DMS53 (cell line): ENCODE measurements at places on chromosomes 3 and 15.

DNA sequence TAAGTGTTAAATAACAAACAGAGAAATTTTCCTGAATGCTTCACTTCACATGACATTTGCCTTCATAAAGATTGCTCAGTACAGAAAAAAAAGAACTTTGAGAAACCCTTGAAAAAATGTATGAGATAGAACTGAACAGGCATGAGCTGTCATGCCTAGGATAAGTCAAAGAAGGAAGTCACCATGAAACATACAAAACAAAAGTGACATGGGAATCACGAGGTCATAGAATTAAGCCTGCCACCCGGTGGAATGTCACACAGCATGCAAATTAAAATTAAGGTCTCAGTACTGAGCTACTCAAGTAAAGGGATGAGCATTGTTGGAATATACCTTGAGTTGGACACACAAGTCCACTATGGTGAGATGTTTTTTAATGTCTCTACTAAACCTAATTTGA is 652.5 kb upstream of the NECTIN3 start:
- DNase-seq, result peak; percentile 41

- DNase-seq, result no peak
These were observed 28.8 kb downstream of the ATG7 start for GRCh38 chr3:11300970-11301369.

DNA sequence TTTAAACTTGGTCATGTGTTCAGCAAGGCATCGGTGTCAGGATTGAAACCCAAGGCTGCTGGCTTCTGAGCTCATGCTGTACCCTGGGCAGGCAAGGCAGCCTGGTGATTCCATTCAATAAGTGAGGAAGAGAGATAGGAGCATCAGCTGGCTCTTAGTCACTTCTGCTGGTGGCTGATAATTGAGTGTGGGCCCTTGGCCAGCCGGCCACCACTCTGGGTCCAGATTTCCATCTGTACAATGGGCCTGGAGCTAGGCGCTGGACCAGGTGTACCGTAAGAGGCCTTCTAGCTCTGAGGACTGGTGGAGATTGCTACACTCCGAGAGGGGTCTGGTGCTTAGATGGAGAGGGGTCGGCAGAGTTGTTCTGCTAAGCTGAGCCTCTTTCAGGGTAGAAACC is 4.3 kb downstream of the CD276 start:
- no peak for DNase-seq

DNA sequence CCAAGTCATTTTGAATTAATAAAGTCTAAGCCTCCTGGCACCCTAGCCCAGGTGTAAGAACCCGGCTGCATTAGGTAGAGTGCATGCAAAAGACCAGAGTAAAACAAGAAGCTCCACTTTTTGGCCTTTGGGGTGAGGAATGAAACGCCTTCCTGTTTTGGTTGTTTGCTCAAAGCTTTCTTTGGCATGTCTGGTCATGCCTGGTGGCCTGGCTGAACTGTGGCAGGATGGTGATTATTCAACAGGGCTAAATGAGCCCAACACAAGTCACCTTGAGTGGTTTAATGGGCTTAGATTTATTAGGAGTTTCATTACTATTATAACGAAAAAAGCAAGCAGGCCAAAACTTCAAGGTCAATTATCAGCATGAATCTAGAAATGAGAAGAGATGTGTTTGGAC is 40.9 kb upstream of the LDHAL6B start:
- peak; percentile 71 for DNase-seq

GRCh38 chr15:70430069-70430468 is 332.4 kb upstream of the TLE3 start:
- no peak for DNase-seq

- no peak for DNase-seq
These were observed 66.2 kb downstream of the ST3GAL6 start for GRCh38 chr3:98829246-98829832.

DNA sequence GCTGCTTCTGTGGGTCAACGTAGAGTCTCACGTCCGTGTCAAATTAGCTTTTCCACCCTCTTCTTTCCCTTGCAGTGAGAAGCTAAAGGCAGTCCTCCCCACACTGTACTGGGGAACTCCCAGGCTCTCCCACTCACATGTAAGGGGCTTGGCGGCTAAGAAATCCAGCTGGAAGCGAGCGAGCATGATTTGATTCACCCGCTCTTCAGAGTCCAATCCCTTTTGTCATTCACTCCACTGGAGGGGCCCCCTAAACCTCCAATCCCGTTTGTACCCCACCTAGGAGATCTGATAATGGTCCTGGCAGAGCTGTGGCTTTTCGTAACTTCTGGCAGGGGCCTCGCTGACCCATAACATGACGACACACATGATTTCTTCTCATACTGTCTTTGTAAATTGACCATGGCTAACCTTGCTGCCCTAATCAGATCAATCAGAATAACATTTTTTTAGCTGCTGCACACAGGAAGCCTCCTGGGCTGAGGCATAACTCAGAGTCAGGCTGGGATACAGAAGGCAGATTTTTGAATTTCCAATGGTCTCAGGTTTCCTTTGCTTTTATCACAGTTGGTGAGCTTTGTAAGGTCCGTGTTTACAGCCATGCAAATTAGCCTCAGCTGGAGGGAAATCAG is 235.2 kb downstream of the GREM1 start:
- no peak for DNase-seq

GRCh38 chr3:24139463-24140412 is 194.7 kb downstream of the NR1D2 start:
- no peak for DNase-seq

GRCh38 chr15:95946241-95946640 is 384.3 kb upstream of the NR2F2 start:
- no peak for DNase-seq

DNA sequence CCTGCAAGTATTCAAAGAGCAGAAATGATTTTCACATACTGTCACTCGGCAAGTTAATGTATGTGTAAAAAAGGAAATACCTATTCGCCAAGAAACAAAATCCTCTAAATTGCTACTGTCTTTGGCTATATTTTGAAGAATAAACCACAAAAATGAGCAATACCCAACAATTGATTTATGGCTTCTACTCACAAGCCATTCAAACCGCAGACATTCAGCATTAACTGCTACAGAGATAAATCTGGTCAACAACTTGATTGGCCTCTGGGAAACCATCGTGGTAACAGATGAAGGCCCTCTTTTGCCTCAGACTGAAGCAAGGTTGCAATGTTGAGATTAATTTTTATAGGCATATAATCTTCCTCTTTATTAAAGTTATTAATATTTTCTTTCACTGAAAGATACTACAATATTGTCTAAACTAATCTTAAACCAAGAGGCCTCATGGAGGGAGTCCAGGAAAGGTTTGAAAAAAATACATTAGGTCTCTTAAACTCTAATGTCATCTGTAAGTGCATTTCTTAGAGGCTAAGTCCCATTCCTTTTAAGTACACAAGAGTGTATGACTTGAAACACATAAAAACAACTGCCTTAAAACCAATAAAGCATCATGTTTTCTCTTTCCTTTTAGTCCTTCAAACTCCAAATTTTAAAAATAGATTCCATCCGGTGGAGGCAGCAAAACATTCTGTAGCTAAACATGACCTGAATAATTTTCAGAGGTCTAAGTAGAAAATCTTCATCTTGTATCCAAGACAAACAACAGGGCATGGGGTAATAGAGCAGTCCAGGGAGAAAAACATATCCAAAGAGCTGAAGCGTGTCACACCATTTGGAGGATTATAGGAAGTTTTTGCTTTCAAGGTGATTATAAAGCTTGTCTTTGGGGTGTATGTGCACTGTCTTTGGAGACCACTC is 162.4 kb upstream of the TGFBR2 start:
- no peak for DNase-seq

DNA sequence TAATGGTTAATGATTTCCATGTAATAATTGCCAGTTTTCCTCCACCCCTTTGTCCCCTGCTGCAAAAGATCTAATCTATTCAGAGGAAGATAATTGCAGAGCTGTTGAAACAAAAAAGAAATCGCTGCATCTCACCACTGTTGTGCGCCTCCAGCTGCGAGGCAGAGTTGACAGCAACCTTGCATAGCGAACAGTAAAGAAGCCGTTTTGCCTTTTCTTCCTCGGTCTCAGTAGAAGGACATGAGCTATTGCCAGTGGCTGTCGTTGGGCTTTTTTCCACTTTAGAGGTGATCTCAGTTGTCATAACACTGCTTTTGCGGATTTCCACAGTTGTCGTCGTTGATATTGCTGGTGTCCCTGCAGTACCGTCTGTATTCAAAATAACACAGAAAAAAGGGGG is 314.2 kb downstream of the ZNF385D start:
- DNase-seq, result no peak

DNA sequence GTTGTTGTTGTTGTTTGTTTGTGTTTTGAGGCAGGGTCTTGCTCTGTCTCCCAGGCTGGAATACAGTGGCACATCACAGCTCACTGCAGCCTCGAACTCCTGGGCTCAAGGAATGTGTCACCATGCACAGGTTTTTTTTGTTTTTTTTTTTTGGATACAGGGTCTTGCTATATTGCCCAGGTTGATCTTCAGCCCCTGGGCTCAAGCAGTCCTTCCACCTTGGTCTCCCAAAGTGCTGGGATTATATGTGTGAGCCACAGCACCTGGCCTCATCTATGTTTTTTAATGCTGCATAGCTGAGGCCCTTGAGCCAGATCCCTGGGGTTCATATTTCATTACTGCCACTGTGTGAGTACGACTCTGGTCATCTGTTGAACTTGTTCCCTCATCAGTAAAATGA is 352.6 kb downstream of the FEZF2 start:
- no peak for DNase-seq

GRCh38 chr3:141486746-141487520 is at the start of gene RASA2:
Gene RASA2, plus strand, starts transcription at chr3:141487027. Its CDS starts 57 bp downstream, at chr3:141487084.
- peak; percentile 82 for DNase-seq

DNA sequence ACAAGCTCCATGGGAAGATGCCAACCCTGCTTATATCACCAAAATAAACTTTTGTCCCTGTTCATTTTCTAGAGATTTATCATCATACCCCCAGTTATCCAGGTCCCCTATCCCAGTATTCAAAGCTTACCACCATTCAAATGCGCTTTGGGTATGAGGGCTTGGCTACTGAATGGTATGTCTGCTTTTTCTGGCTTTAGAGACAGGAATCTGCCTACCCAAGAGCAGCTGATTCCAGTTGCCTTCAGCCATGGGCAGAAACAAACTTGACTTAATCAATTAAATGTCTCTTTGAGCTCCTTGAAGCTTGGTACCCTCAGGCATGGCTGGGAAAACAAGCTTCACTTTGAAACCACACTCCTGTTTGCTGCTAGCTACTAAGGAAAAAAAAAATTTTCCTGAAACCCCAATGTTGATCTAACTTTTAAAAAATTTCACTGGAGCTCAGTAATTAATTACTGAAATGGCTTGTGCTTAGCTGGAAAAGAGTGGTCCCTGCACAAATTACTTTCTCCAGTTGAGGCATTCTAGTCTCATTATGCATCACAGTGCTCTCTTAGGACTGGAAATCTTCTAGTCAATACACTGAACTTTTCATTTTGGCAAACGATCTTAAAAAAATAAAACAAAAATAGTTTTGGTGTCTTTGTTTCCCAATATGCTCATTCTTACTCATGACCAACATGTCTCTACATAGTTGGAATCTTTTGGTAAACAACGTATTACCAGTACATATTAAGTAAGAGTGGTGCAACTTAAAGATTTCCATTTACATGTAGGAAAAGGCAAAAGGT is 242.8 kb downstream of the DTWD1 start:
- DNase-seq, result no peak

DNA sequence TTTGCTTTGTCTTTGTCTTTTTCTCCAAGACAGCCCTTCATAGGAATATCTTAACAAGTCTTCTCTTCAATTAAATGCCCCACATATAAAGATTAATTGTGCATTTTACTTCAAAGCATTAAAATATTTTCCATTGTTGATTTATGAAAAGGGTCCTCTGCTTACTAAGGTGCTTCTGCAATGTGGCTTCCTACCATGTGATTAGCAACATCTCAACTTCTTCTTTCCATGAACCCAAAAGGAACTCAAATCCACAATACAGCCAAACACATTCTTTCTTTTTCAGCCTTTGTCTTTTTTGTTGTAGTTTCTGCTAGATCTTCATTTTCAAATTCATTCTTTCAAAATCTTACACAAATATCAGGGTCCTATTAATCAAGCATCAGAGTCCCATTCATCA is 309.2 kb downstream of the NSUN3 start:
- DNase-seq, result no peak

- no peak for DNase-seq
These were observed 215.8 kb downstream of the AGBL1 start for GRCh38 chr15:86295511-86295910.

DNA sequence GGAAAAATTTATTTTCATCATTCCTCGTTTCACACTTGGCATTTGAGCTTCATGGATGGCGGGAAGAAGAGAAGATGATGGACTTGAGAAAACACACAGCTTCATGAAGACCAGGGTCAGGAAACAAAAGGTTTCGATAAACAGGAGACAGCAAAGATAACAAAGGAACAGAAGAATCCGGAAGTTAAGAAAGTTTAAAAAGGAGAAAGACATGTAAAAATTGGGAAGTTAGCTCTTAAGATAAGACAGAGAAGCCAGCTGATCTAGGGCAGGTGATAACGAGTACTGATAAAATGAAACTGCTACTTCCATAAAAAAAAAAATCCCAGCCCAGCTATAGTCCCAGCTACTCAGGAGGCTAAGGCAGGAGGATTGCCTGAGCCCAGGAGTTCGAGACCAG is 23.9 kb downstream of the IL5RA start:
- DNase-seq, result no peak

DNA sequence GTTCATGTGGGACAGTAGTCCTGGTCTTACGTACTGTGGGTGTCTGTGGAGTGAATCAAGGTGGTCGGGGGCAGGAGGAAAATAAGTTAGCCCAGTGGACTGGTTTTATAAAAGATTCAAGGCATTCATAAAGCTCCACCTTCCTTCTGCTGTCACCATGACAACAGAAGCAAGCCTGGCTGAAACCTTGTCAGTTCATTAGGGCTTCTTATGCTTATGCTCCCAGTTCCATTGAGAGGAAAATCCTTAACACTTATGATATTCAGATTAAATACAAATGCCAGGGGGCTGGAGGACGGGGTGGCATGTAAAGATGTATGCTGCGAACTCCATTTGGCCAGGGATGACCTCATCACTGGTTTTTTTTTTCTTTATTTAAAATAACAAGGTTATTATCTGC is 283.1 kb upstream of the ATP10A start:
- DNase-seq, result no peak

DNA sequence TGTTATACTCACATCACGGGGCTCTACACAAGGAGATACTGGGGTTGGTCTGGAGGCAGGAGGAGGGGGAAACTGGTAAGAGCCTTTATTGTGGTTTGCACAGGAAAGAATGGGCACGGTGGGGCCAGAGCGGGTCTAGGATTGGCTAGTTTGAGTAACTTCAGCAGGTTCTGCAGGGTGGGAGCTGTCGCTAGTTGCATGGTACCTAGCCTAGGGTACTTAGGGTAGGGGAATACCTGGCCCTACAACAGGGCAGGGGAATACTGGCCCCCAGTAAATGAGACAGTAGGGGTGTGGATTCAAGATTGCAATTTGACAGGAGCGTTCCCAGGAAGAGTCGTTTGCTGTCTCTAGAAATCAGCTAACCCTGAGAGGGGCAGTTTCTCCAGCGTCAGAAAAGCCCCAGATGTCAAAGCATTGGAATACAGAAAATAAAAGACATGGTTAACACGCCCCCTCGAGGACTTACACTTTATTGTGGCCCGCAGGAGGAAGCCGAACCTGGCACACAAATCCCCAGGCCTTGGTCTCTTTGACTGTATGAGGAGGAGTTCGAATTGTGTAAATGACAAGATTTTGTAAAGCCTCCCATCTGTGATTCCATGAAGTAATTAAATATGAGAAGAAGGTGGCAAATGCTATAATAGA is 32.0 kb downstream of the ST8SIA2 start:
- no peak for DNase-seq
